Karpas-422 (cell line): ENCODE measurements at places on chromosomes 1 and 21. TPM values are rescaled to one million over a fixed set of nuclear protein-coding genes. Genes with fewer than 3 reads are reported as not detected.

Gene LRRC71
- not detected in 2 replicates for total RNA-seq

DNA sequence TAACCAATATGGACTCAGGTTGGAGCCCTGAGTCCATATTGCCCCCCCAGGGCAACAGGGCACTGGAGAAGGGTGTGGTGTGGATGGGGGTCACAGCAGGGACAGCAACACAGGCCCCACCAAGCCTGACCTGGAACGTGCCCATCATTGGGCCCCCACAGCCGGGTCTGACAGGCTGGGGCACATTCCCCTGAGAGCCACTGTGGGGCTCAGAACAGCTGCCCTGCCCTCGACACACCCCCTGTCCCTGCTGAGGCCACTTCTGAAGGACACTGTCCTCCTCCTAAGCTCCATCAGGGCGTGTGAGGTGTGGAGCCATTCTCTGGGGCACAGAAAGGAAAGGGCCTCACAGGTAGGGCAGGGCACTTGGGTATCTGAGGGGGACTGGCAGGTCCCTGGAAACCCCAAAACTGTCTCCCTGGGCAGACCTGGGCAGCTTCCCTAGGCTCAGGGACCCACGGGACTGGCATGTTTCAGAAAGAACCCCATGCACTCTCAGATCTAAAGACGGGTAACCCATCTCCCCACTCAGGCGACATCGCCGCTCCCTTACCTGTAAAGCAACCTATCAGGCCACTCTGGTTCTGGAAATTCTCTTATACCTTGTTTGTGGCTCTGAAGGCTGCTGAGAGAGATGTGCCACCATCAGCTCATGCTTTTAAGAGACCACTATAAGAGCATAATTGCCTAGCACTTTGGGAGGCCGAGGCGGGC, 95.5 kb downstream of the DMRTB1 start:
- H3K36me3 ChIP-seq, result no peaks in the 10 kb centered on the region
- H3K4me1 ChIP-seq, result no peaks in the 10 kb centered on the region
- no peak overlapping the region for H3K27ac ChIP-seq
- DNase-seq, result no peak
- H3K27me3 ChIP-seq, result no peaks in the 10 kb centered on the region

Gene S100A16
- total RNA-seq, result not detected in 2 replicates

Gene FHL3
- total RNA-seq, result 4.6 and 10.7 TPM in 2 replicates

- DNase-seq, result no peak
- H3K36me3 ChIP-seq, result peaks cover 19% of the 10 kb centered on the region
- no peak overlapping the region for H3K4me3 ChIP-seq
- no peaks in the 10 kb centered on the region for H3K4me1 ChIP-seq
Measured at GRCh38 chr1:114387010-114387360, 124.0 kb downstream of the TRIM33 start.

DNA sequence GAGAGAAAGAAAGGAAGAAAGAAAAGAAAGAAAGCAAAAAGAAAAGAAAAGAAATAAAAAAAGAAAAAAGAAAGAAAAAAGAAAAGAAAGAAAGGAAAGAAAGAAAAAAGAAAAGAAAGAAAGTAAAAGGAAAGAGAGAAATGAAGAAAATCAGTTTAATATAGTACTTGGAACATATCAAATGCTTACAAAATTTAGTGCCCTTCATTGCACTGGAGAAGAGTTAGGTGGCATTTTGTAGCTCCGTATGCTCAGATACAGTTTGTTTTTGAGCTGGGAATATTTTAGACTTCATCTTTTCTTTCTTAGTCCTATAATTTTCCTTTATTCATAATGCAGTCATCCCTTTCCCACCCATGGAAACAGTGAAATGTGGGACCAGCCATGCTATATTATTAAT, 56.2 kb upstream of the APP start:
- H3K27me3 ChIP-seq, result no peaks in the 10 kb centered on the region
- H3K27ac ChIP-seq, result no peak overlapping the region
- DNase-seq, result no peak
- no peak overlapping the region for H3K4me3 ChIP-seq

Gene PROK1
- not detected in 2 replicates for total RNA-seq

GRCh38 chr1:45051005-45051772, 39.1 kb downstream of the UROD start:
- no peaks in the 10 kb centered on the region for H3K36me3 ChIP-seq
- no peak overlapping the region for H3K4me3 ChIP-seq
- no peaks in the 10 kb centered on the region for H3K27me3 ChIP-seq
- peak; percentile 41 for DNase-seq

DNA sequence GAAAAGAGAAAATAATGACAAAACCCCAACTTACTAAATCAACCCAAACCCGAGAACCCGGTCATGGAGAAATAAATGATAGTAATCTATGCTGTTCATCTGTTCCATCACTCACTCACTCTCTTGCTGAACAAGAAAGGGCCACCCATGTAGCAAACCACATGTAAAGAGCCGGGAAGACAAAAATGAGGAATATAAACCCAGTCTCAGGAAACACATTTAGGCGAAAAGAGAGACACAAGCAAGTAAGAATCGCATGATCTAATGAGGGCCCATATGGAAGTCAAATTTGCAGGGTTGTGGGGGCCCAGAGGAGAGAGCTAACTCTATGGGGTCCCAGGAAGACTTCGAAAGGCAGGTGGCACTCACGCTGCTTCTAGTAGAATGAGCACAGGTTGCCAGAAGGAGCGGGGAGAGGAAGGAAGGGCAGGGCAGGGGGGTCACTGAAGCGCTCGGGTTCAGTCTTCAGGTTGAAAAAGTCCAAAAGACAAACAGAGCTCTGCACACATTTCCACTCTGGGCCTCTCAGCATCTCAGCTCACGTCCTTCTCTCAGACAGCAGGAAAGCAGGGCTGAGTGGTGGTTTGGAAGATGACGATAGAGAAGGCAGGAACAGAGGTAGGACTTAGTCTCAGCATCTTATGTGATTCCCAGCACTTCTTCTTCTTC, 142.9 kb upstream of the KRTAP19-8 start:
- no peak for DNase-seq
- H3K36me3 ChIP-seq, result no peaks in the 10 kb centered on the region
- no peaks in the 10 kb centered on the region for H3K27me3 ChIP-seq
- no peaks in the 10 kb centered on the region for H3K4me1 ChIP-seq

Gene MPL
- total RNA-seq, result not detected in 2 replicates

GRCh38 chr1:162230096-162230495, 146.6 kb downstream of the SPATA46 start:
- no peak overlapping the region for H3K27ac ChIP-seq
- no peaks in the 10 kb centered on the region for H3K36me3 ChIP-seq
- H3K4me1 ChIP-seq, result peaks cover 7% of the 10 kb centered on the region
- H3K27me3 ChIP-seq, result no peaks in the 10 kb centered on the region
- no peak overlapping the region for H3K4me3 ChIP-seq

Gene PPOX
- 37.0 and 60.8 TPM in 2 replicates for total RNA-seq
